Activated CD4-positive, alpha-beta T cell treated with anti-CD3 and anti-CD28 coated beads, Interleukin-2, amount 10 ng/mL, durations not matched to agents 7 days and 5 days (primary cell): ENCODE measurements at places on chromosomes 16 and 17.

- no peak for DNase-seq
Measured at GRCh38 chr17:9880582-9880999, 24.5 kb downstream of the RCVRN start.

GRCh38 chr17:19538095-19539039 lies 4.7 kb downstream of the SLC47A1 start:
- no peak for DNase-seq

- peak; percentile 57 for DNase-seq
Measured at GRCh38 chr16:56356276-56357240, 68.8 kb downstream of the AMFR start.

GRCh38 chr17:80950466-80951120 lies 41.0 kb upstream of the CHMP6 start:
- DNase-seq: no peak

DNA sequence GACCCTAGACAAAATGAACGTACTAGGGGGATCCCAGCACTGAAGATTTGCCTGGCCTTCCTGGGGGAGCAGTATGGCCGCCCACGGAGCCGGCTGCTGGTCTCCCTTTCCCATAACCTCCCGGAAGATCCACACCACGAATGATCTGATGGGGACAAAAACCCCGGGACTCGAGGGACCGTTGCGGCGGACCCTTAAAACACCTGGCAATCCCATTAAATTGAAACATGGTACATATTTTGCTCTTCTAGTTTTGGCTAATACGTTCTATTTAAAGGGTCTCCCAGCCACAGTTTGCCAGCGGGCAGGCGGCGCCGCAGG lies 45.2 kb upstream of the LCMT1 start:
- no peak for DNase-seq

- DNase-seq: no peak
Measured at GRCh38 chr17:67055041-67055443, 10.7 kb downstream of the CACNG1 start.

DNA sequence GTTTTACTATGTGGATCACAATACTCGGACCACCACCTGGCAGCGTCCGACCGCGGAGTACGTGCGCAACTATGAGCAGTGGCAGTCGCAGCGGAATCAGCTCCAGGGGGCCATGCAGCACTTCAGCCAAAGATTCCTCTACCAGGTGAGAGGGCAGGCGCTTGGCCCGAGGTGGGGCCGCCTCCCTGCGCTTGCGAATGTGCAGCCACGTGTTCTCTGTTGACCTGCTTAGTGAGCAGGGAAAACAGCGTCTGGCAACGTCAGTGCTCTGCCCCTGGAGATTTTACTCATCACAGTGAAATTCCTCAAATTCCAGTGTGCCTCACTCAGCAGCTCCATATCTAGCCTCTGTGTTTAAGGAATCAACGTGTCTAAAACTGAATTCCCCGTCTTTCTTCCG lies 33.4 kb upstream of the CLEC18A start:
- DNase-seq: no peak
